RCC 7860 (cell line): ENCODE measurements at places on chromosomes 3 and 15.

DNA sequence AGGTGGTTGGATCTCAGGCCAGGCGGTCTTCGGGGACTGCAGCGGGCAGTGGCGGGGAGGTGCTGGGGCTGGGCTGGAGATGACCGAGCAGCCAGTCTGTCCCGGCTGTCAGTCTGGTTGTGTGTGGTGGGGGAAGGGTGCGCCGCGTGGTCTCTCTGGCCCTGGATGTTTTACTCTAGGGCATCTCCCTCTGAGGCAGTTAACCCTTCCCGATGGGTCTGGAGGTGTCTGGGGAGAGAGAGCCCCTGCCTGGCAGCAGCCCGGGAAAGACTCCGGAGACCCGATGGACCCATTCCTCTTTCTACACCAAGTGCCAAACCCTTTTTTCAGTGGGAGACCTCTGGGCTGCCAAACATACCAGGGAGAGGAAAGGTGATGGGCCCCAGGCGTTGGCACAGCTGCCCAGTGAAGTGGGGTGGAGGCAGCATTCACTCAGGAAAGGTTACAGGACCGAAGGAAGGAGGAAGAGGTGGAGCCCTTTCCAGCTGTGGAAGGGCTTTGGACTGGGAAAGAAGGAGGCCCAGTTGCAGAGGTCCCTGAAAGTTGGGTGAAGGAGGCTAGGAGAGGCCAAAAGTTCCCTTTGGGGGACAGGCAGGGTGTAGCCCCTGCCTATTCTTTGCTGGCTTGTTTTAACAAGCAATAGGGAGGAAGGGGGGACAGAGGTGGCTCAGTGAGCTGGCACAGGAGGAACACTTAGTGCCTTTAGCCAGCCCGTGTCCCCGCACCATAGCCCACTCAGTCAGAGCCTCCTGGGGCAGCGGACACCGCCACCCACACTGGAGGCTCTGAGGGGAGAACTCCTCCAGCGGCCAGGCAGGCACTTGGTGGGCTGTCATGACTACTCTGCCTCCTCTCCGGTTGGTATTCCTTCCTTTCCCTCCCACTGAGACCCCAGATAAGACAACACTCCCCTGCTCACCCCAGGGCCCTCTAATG is 2.7 kb upstream of the BAHD1 start:
- no peak for DNase-seq

GRCh38 chr3:43330981-43331380 is 44.6 kb downstream of the SNRK start:
- no peak for DNase-seq

GRCh38 chr15:91849749-91850161 is 3.8 kb upstream of the SLCO3A1 start:
- DNase-seq: peak; percentile 34

DNA sequence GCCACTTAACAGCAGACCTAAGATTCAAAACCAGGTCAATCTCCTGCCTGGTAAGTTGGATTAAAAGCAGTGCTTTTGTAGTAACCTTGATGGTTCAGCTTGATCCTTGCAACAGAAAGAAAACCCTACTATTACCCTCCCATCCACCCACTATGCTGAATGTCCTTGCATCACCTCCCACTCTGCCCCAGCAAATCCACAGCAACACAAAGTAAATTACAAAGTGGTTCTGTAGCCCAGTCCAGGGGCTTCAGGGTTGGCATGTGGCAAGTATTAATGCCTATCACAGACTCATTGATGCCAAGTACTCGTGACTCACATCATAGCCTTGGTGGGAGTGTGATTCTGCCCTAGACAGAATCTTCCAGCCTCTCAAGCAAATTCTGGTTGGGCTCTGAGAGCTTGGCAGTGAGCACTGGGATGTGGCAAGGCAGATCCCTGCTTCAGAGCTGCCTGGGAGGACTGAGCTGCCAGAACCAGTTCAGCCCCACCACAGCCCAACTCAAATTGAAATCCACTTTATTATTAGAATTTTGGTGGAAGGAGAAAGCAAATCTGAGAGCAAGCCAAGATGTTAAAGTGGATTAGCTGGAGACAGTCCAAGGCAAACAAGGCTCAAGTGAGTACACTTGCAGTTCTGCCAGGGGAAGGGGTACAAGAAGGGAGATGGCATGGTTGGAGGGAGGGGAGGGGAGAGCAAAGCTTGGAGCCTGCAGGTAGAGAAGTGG is 225.8 kb upstream of the UMPS start:
- peak; percentile 24 for DNase-seq

GRCh38 chr3:87425056-87425455 is 148.7 kb upstream of the POU1F1 start:
- no peak for DNase-seq

GRCh38 chr3:111311126-111311525 is 230.9 kb upstream of the CD96 start:
- no peak for DNase-seq

GRCh38 chr3:85838921-85839320 is 880.1 kb downstream of the CADM2 start:
- no peak for DNase-seq

- DNase-seq: no peak
These were observed 17.5 kb upstream of the SPTSSB start for GRCh38 chr3:161388855-161389254.
